Stimulated activated CD8-positive, alpha-beta memory T cell treated with anti-CD3 and anti-CD28 coated beads, Interleukin-7, amount 100 ng/mL, for 24 hours (primary cell): ENCODE measurements at places on chromosomes 5 and 9.

- DNase-seq = no peak
Observed at GRCh38 chr5:51227963-51228470, 155.2 kb upstream of the ISL1 start.

GRCh38 chr5:101897914-101898313 is 398.2 kb downstream of the SLCO4C1 start:
- no peak for DNase-seq

- DNase-seq = no peak
Observed at GRCh38 chr5:1041225-1042143, 32.9 kb downstream of the NKD2 start.

- no peak for DNase-seq
Observed at GRCh38 chr9:136723989-136724388, 11.6 kb downstream of the DIPK1B start.

DNA sequence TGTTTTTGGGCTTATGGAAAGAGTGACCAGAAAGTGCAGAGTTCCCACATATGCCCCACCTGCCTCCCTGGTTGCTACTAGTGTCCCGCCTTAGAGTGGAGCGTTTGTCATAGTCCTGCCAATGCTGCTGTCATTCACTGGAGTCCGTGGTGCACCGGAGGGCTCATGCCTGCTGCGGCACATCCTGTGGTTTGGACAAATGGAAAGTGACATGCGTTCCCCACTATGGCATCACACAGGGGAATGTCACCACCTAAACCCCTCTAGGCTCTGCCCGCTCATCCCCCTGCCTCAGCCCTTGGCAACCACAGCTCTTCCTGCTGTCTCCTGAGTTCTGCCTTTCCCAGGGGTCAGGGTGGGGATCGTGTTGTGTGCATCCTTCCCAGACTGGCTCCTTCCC is 29.2 kb downstream of the IRX4 start:
- no peak for DNase-seq

- DNase-seq = no peak
Observed at GRCh38 chr9:107285286-107285685, 2.2 kb downstream of the RAD23B start.

DNA sequence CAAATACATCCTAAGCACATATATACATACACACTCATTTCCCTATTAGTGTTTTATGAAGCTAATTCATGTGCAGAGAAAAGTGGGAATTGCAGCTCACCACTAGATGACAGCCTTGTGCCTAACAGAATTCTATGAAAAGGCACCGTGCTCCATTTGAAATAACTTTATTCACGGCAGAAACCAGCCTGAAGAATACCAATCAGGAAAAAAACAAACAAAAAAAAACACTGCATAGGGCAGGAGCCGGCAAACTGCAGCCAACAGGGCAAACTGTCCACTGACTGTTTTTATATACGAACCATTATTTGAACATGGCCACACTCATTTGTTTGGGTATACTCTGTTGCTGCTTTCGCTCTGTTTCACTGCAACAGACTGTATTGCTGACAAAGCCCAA is 33.6 kb downstream of the ERMP1 start:
- no peak for DNase-seq

- DNase-seq = no peak
Observed at GRCh38 chr5:118946138-118946800, 42.1 kb downstream of the DTWD2 start.

DNA sequence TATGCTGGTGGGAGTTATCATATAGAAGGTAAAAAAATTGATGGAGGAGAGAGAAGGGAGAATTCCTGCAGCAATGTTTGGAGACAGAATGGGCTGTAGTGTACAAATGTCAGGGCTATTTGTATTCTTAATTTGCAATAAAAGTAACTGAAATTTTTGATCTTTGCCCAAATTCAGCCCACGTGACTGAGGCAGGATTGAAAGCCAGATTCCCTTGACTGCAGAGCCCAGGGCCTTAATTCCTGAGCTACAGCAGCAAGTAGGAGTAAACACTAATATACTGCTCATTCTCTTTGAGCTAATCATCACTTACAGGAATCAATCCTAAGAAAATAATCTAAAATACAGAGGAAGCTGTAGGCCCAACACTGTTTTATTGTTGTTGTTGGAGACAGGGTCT is 5.2 kb upstream of the ANXA6 start:
- DNase-seq = no peak

- DNase-seq = no peak
Observed at GRCh38 chr9:9783211-9783610, 829.6 kb downstream of the PTPRD start.
